Left renal pelvis (tissue), 4 donors: ENCODE measurements at places on chromosomes 5 and 9. TPM values are rescaled to one million over a fixed set of nuclear protein-coding genes. Genes with fewer than 3 reads are reported as not detected.

DNA sequence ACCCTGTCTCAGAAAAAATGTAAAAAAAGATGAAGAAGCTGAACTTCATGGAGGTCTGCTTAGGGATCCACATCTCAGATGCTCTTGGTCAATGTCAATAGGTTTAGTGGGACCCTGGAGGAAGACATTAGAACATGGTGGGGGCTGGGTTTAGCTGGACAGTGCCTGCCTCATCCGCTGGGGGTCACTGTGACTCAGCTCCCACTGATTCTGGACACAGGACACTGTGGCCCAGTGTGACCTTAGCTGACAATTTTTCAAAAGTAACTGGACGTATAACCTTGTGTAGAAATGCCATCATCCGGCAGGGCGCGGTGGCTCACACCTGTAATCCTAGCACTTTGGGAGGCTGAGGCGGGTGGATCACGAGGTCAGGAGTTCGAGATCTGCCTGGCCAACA, 7.3 kb upstream of the HNRNPAB start:
- DNase-seq, result no peak

DNA sequence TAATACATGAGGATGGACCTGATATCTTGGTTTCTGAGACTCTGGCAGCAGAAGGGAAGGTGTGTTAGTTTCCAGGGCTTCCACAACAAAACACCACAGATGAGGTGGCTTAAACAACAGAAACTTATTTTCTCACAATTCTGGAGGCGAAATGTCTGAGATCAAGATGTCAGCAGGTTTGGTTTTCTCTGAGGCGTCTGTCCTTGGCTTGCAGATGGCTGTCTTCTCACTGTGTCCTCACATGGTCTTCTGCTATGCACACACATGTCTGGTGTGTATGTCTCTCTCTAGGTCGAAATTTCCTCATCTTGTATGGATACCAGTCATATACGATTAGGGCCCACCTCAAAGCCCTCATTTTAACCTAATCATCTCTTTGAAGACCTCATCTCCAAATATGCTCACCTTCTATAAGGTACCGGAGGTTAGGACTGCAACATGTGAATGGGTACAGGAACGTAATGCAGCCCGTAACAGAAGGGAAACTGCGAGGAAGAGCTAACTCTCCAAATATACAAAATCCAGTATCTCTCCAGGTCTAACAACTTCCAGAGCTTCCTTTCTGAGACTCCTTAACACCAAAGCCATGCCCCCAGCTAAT, 139.8 kb upstream of the SMARCA2 start:
- DNase-seq, result no peak

DNA sequence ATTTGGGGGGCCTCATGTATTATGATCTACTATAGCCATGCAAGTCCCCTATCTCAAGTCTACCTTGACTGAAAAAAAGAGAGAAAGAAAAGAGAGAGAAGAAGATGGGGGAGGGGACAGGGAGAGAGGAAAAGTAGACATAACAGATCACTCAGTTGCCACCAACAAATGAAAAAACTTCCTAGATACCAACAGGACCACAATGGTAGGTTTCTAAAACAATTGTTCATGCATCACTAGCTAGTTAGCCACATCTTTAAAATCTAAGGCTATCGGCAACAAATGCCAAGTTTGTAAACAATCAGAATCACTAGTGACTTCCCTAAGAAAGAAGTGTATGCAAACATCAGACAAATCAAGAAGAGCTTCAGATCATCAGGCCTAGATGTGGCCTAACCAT, 328.2 kb downstream of the BNC2 start:
- no peak for DNase-seq

DNA sequence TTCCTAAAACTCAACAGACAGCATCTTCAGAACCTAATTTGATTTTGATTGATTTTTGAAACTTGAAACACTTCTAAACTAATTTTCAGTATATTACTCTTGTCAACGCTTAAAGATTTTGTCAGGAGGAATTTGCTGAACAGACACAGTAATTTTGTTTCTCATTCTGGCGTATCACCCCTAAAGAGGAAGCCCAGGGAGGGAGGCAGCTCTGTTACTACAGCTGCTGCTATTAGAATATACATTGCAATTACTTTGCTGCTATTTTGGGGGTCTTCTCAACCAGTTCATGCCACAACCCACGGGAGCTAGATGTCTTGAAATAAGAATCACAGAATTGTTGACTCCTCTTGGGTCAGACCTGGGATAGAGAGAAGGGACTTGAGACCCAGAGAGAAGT, 122.6 kb downstream of the TLR4 start:
- no peak for DNase-seq

DNA sequence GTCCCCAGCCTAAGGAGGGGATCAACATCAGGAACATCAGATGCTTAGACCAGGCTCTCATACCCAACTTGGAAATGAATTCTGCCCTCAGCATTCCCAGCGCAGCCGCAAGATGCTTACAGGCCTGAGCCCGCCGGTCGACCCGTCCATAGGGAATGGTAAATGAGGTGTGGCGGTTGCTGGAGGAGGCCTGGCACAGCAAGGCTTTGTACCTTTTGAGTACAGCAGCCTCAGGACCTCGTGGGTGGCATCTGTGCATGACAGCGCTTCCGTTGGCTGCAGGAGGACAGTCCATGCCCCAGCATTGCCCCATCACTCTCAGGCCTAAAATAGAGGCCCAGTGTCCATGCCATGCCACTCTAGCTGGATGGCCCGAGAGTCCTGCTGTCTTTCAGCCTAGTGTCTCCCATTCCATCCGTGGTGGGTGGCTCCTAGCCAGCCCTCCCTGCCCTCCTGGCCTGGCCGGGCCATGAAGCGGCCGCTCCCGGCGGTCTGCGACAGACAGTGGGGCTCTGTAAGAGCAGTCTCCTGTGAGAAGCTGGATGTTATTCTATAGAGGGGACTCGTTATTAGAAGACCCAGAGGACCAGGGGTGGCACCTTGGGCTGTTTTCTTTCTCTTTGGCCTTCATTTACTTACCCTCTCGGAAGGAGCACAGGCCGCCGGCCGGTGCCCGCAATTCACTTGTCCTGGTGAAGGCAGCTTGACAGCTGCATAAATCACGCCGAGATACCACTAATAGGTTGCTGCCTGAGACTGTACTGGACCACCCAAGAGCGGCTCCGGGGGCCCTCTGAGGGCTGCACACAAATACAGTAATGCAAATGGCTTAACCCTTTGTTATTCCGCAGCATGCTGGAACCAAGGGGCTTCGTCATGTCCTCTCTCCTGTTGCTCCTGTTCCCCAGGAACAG, 223.5 kb upstream of the TUT7 start:
- peak; percentile 65 for DNase-seq

GRCh38 chr9:8628791-8629190, 829.2 kb upstream of the DMAC1 start:
- DNase-seq, result no peak

GRCh38 chr9:131094622-131095021, 1.7 kb upstream of the AIF1L start:
- no peak for DNase-seq

DNA sequence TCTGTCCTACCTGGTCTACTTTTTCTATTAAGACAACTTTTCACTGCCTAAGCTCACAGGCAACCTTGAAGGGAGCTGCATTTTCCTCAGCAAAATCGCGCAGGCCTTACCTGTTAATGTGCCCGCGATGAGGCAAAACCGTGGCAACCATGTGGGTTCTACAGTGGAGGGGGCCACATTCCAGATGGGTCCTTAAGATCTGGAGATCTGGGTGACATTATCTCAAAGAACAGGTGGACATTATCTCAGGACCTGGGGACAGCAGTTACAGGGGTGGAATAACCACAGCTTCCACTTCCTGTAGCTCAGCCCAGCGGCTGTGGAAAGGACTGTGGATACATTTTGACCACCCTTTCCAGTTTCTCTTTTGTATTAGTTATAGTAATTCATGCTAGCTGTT, 112.8 kb upstream of the PTCH1 start:
- no peak for DNase-seq

GRCh38 chr5:154406826-154407225, 39.0 kb upstream of the SAP30L start:
- no peak for DNase-seq

GRCh38 chr9:122218935-122219855, 9.6 kb downstream of the LHX6 start:
- no peak for DNase-seq

DNA sequence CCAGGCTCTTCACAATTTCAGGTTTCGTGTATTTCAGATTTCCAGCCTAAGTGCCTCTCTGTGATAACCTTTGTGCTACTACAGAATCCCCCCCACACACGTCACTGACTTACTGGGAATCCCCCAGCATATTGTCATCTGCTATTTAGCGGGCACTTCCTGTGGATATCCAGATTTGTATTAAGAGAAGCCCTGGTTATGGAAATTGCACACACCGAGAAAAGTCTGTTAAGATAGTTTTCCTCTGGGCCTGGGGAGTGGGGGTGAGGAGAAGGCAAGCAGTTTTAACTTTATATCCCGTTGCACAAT, 269.9 kb downstream of the MED10 start:
- DNase-seq, result no peak

DNA sequence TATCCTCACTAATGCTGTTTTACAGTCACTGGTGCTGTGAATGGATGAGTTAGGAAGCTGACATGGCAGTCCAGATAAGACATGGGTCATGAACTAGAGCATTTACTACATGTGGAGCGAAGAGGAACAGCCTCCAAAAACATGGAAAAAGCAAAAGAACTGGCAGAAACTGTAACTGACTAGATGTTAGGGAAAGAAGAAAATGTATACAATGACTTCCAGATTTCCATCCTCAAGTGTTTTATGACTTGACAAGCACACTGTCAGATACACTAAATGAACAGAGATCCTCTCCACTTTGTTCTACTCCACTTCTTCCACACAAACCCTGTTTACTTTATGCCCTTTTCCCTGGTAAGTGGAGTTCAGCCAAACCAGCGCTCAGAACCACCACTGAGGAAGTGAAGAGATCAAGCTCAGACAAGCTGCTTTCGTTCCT, 11.5 kb downstream of the HMGCS1 start:
- DNase-seq, result no peak

Gene TRIM36
- polyA plus RNA-seq, result 3.4 TPM

Gene SSNA1
- polyA plus RNA-seq, result 35.6 TPM

Gene SLC6A19
- 24.4 TPM for polyA plus RNA-seq

Gene CDH6
- 63.9 TPM for polyA plus RNA-seq

Gene DRD1
- not detected for polyA plus RNA-seq

Gene IQGAP2
- 69.1 TPM for polyA plus RNA-seq
